Cardiac atrium fibroblast (primary cell): ENCODE measurements at places on chromosomes 16 and 17. TPM values are rescaled to one million over a fixed set of nuclear protein-coding genes. Genes with fewer than 3 reads are reported as not detected.

The GLP2R gene
- total RNA-seq = under 0.01 TPM in 1 of 2 replicates, not detected in the other

The TBC1D3H gene
- not detected in 2 replicates for total RNA-seq

The XPO6 gene
- 72.0 and 83.3 TPM in 2 replicates for total RNA-seq

The MT1A gene
- total RNA-seq = 5.7 and 6.9 TPM in 2 replicates

The LITAFD gene
- total RNA-seq = 2.5 TPM in 1 of 2 replicates, not detected in the other

The ARHGDIG gene
- 2.2 and 2.3 TPM in 2 replicates for total RNA-seq

The ZFP1 gene
- total RNA-seq = 6.2 and 7.4 TPM in 2 replicates

The GJC1 gene
- total RNA-seq = 4.7 and 5.3 TPM in 2 replicates

The MAPT gene
- total RNA-seq = 0.18 TPM in 1 of 2 replicates, not detected in the other

The TVP23A gene
- total RNA-seq = 0.18 TPM in 1 of 2 replicates, not detected in the other

The USP7 gene
- 35.2 and 48.0 TPM in 2 replicates for total RNA-seq

The DHX8 gene
- total RNA-seq = 22.6 and 37.1 TPM in 2 replicates

The PPP1R1B gene
- total RNA-seq = 3.4 and 3.9 TPM in 2 replicates

The C17orf78 gene
- total RNA-seq = not detected in 2 replicates

The MEFV gene
- not detected in 2 replicates for total RNA-seq

The HS3ST2 gene
- total RNA-seq = not detected in 2 replicates

The MPO gene
- not detected in 2 replicates for total RNA-seq

The DOC2A gene
- total RNA-seq = not detected in 2 replicates

The CUEDC1 gene
- total RNA-seq = 31.1 and 33.0 TPM in 2 replicates

The ZACN gene
- total RNA-seq = not detected in 2 replicates
